Tibial nerve (tissue), 4 donors: ENCODE measurements at places on chromosomes 13 and 19. TPM values are rescaled to one million over a fixed set of nuclear protein-coding genes. Genes with fewer than 3 reads are reported as not detected.

Gene DMKN
- total RNA-seq: 22.1 TPM

Gene SSC5D
- total RNA-seq: 6.5 TPM

Gene PROZ
- total RNA-seq: not detected

Gene MAST1
- not detected for total RNA-seq

DNA sequence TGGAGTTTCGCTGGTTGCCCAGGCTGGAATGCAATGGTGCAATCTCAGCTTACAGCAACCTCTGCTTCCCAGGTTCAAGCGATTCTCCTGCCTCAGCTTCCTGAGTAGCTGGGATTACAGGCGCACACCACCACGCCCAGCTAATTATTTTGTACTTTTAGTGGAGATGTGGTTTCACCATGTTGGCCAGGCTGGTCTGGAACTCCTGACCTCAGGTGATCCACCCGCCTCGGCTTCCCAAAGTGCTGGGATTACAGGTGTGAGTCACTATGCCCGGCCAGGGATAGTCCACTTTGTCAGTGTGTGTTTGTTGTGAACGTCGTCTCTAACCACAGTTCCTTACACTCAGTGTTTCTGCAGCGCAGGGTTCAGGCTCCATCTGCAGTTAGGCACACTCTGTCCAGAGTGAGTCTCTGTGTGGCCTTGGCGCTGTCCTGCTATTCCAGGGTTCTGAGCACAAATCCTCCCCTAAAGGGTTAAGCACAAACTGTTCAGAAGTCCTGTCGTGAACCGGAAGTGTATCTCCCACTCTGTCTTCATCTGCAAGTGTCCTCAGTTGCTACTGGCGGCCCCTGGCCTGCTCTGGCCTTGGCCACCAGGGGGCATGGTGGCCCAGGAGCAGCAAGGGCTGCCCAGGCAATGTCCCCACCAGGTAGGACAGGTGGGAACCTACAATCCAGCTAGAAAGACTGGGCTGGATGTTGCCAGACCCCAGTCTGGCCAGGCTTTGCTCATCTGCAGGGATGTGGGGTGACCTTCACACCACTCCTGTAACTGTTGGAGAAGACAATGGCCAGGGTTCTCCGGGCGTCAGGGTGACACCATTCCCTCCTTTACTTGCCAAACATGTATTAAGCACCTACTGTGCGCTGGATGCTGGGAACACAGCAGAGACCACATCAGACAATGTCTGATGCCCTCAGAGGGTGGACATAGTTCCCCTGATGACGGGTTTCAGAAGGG, 38.8 kb upstream of the GATAD2A start:
- H3K4me3 ChIP-seq: no peak overlapping the region
- H3K27me3 ChIP-seq: no peaks in the 10 kb centered on the region
- H3K4me1 ChIP-seq: peaks cover 8% of the 10 kb centered on the region
- peak; percentile 37 for DNase-seq
- H3K36me3 ChIP-seq: no peaks in the 10 kb centered on the region
- H3K27ac ChIP-seq: peak overlapping the region; percentile 34

- H3K4me1 ChIP-seq: peaks cover 22% of the 10 kb centered on the region
- no peak overlapping the region for H3K27ac ChIP-seq
- H3K27me3 ChIP-seq: no peaks in the 10 kb centered on the region
- no peak for DNase-seq
Measured at GRCh38 chr13:110575322-110576069, 14.0 kb upstream of the RAB20 start.

DNA sequence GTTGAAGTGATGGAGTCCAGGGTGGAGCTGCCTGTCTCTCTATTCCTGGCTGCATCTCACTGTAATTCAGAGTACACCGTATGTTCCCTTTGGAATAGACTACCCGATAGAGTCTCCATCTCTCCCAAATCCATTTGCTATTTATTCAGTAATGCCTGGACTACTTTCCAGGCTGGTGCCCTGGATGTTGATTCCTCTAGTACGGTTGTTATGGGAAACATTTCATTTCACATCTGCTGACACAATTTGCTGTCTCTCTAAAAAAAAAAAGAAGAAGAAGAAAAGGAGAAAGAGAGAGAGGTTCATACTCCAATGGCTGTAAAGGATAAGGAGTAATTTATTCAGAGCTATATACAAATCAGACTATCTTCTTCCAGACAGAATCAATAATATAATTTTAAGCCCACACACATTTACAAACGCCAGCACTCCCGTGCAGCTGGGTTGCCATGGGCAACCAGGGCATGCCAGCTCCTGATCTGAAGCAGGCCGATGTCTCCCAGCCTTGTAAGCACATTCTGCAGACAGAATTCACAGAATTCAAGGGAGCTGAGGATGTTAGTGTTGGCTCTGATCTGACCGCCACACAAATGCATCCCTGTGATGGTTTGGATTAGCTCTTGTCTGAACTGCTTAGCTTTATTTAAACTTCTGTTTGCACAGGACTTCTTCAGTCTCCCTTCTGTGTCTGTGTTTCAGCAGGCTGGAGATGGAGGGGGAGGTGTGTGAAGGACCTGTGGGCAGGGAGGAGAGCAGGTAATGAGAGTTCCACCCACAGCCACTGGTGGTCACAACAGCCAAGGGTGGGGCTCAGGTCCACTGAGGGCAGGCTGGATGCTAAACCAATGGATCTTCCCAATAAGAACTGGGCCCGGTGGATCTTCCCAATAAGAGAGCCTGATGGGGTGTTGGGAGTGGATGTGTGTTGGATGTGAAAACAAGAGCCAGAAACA, 66.0 kb downstream of the TEX26 start:
- H3K4me1 ChIP-seq: no peaks in the 10 kb centered on the region
- H3K4me3 ChIP-seq: no peak overlapping the region
- H3K27ac ChIP-seq: no peak overlapping the region

DNA sequence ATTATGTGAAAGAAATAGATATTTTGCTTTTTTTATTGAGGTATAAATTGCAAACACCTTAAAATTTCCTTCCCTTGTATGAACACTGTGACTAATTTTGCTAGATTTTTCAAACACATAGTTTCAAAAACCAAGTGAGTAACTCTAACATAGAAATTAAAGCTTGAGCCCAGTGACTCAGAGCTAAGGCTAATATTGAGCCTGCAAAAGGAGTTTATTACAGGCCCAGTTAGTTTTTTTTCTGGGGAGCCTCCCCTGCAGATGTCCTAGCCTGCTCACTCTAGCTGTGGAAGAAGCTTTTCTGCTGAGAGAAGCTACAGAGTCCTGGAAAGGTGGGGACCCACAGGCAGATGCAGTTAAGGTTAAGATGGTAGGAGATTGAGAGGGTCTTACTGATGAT, 3.4 kb downstream of the ZNF430 start:
- H3K4me1 ChIP-seq: no peaks in the 10 kb centered on the region
- no peaks in the 10 kb centered on the region for H3K27me3 ChIP-seq
- H3K27ac ChIP-seq: no peak overlapping the region
- peaks cover 47% of the 10 kb centered on the region for H3K36me3 ChIP-seq

DNA sequence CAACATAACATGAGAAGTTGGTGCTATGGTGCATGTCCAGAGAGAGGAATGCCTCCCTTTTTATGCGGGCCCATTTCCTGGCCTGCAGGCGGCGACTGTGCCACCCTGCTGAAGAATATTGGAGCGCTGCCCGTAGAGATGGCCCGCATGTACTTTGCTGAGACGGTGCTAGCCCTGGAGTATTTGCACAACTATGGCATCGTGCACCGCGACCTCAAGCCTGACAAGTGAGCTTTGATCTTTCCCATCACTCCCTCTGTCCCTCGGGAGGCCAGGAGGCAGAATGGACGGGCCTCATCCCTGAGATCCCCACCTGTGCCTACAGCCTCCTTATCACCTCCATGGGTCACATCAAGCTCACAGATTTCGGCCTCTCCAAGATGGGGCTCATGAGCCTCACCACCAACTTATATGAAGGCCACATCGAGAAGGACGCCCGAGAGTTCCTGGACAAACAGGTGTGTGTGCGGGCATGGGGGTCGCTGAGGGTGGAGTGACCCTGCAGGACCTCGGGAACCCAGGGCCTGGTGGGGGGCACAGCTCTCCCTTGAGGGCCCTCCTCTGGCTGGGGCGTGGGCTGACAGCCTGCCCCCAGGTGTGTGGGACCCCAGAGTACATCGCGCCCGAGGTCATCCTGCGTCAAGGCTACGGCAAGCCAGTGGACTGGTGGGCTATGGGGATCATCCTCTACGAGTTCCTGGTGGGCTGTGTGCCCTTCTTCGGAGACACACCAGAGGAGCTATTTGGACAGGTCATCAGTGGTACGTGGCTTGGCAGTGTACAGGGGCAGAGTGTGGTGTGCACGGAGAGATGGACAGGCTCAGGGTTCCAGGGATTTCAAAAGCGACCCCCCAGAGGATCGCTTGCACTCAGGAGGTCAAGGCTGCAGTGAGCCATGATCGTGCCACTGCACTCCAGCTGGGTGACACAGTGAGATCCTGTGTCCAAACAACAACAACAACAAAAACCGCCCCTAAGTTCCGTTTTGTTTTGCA, 16.2 kb downstream of the DNASE2 start:
- no peak for DNase-seq
- no peaks in the 10 kb centered on the region for H3K36me3 ChIP-seq
- no peak overlapping the region for H3K27ac ChIP-seq
- H3K27me3 ChIP-seq: no peaks in the 10 kb centered on the region
- no peaks in the 10 kb centered on the region for H3K4me1 ChIP-seq

DNA sequence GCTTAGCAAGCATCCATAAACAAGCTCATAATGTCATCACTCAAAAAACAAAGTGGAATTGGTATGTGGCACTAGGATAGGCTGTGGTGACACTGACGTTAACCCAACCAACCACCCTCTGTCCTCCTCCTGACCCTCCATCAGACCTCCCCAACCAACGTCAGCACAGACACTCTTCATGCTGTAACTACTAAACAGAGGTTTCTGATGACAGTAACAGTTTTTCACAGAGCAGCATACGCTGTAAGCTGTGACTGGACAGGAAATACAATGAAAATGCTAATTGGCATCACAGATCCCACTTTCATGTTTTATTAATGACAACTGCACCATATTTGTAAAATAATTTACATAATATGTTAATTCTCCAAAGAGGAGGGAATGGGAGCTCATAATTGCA, 238.0 kb downstream of the IRS2 start:
- no peak overlapping the region for H3K4me3 ChIP-seq
- no peak overlapping the region for H3K27ac ChIP-seq
- no peaks in the 10 kb centered on the region for H3K27me3 ChIP-seq

DNA sequence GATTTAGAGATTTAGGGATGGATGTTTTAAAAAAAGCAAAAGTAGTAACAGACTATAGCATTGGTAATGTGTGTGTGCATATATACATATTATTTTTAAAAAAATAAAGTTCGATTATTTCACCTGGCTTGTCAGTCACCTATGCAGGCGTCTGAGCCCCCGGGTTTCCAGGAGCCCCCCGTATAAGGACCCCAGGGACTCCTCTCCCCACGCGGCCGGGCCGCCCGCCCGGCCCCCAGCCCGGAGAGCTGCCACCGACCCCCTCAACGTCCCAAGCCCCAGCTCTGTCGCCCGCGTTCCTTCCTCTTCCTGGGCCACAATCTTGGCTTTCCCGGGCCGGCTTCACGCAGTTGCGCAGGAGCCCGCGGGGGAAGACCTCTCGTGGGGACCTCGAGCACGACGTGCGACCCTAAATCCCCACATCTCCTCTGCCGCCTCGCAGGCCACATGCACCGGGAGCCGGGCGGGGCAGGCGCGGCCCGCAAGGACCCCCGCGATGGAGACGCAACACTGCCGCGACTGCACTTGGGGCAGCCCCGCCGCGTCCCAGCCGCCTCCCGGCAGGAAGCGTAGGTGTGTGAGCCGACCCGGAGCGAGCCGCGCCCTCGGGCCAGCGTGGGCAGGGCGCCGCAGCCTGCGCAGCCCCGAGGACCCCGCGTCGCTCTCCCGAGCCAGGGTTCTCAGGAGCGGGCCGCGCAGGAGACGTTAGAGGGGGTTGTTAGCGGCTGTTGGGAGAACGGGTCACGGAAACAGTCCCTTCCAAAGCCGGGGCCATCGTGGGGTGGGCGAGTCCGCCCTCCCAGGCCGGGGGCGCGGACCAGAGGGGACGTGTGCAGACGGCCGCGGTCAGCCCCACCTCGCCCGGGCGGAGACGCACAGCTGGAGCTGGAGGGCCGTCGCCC, 840 bp upstream of the CCNA1 start:
- peaks cover 28% of the 10 kb centered on the region for H3K4me1 ChIP-seq
- no peaks in the 10 kb centered on the region for H3K36me3 ChIP-seq
- H3K4me3 ChIP-seq: peak overlapping the region; percentile 65

DNA sequence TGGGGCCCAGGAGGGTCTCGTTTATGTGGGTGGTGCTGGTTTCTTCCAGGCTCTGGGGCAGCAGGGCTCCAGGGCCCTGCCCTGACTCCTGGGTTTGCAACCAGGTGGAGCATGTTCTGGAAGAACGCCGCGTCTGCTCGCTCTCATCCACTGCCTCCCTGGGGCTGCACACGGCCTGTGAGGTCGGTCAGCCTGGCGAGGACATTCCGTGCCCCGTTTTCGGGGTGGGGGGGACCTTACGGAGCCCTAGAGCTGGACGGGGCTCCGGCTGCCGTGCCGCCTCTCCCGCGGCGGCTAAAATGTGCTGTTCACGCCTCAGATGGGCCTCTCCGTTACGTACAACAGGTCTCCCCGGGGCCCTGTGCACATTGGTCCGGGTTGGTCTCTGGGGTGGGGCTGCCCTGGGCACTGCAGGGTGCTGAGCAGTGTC, 3.3 kb downstream of the GNA11 start:
- peak overlapping the region; percentile 88 for H3K27ac ChIP-seq
- no peak for DNase-seq
- H3K4me3 ChIP-seq: peak overlapping the region; percentile 94
- H3K27me3 ChIP-seq: no peaks in the 10 kb centered on the region
- no peaks in the 10 kb centered on the region for H3K4me1 ChIP-seq

DNA sequence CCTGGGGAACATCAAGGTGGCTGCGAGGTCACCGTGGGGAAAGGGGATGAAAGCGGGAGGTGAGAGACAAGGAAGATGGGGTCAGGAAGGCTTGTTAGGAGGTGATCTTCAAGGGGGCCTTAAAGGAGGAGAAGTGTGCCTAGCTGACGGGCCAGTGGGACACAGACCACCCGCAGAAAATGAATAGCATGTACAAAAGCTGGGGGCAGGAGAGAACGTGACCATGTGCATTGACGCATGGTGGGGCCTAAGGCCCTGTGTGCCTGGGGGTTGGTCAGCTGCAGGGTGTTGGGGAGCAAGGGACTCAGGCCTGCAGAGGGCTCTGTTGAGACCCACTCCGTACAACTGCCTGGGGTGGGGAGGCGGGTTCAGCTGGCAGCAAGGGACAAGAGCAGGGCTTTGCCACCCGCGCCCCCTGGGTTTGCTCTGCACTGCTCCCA, 5.9 kb downstream of the RAB8A start:
- no peaks in the 10 kb centered on the region for H3K36me3 ChIP-seq
- no peak for DNase-seq
- H3K4me3 ChIP-seq: no peak overlapping the region
- H3K27ac ChIP-seq: no peak overlapping the region
- peaks cover 69% of the 10 kb centered on the region for H3K4me1 ChIP-seq
- H3K27me3 ChIP-seq: no peaks in the 10 kb centered on the region

DNA sequence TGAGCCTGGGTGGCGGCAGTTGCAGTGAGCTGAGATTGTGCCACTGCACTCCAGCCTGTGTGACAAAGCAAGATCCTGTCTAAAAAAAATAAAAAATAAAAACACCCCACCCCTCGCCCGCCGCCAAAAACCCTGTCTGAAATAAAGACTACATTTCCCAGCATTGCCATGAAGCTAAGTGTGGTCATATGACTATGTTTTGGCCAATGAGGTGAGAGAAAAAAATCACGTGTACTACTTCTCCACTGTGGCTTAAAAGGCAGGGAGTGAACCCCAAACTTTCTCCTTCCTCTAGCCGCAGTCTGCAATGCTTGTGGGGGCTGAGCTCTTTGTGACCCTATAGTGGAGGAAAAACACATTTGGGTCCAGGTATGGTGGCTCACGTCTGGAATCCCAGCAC, 54.9 kb downstream of the COLGALT1 start:
- H3K4me3 ChIP-seq: no peak overlapping the region
- peaks cover 15% of the 10 kb centered on the region for H3K4me1 ChIP-seq
- no peaks in the 10 kb centered on the region for H3K36me3 ChIP-seq
